Left lung (tissue), 14 donors: ENCODE measurements at places on chromosomes 4 and X. TPM values are rescaled to one million over a fixed set of nuclear protein-coding genes. Genes with fewer than 3 reads are reported as not detected.

DNA sequence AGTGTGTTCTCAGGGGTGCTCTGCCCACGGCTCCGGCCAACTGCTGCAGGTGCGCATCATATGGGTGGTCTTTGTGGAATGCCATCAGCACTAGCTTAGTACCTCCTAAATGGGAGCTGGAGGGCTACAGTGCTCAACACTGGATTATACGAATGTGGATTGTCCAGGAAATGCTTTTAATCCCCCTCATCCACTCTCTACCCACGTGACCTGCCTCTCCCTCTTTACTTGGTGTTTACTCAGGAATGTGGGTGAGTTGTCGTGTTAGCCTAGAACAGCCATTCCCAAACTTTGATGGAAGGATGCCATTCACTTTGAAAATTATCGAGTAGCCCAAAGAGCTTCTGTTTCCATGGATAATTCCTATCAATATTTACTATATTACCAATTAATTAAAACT lies 150.8 kb downstream of the PTTG2 start:
- no peak for DNase-seq

- no peak for DNase-seq
Measured at GRCh38 chr4:88730811-88731210, 33.2 kb upstream of the NAP1L5 start.

- DNase-seq = no peak
Measured at GRCh38 chr4:185018834-185019455, 655 bp downstream of the HELT start.

- DNase-seq = no peak
Measured at GRCh38 chr4:145808848-145809512, 129.0 kb downstream of the C4orf51 start.

- no peak for DNase-seq
Measured at GRCh38 chr4:73891739-73892405, 22.7 kb downstream of the CXCL1 start.

GRCh38 chrX:7269991-7270390 lies 122.0 kb upstream of the PUDP start:
- DNase-seq = no peak

GRCh38 chrX:49137492-49137891 lies 14.0 kb upstream of the GPKOW start:
- no peak for DNase-seq

DNA sequence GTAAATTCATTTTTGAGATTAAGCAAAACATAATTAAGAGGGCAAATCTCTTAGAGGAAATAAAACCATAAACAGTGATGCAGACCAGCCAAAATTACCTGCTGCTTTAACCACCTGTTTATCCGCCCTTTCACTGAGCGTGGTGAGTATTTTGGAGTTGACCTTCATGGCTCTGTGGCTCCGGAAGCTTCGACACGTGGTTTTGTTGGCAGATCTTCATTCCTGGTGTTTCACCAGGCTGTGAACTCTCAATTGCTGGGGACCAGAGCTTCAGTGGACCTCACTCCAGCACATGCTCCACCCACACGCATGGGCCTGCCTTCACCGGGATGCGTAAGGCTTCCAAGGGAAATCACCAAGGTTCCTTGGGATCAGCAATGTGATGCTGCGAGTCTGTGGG lies 83.8 kb downstream of the FHDC1 start:
- no peak for DNase-seq

GRCh38 chr4:183986971-183987946 lies 82.2 kb downstream of the STOX2 start:
- peak; percentile 75 for DNase-seq

GRCh38 chr4:105599482-105599881 lies 47.1 kb downstream of the ARHGEF38 start:
- DNase-seq = no peak

DNA sequence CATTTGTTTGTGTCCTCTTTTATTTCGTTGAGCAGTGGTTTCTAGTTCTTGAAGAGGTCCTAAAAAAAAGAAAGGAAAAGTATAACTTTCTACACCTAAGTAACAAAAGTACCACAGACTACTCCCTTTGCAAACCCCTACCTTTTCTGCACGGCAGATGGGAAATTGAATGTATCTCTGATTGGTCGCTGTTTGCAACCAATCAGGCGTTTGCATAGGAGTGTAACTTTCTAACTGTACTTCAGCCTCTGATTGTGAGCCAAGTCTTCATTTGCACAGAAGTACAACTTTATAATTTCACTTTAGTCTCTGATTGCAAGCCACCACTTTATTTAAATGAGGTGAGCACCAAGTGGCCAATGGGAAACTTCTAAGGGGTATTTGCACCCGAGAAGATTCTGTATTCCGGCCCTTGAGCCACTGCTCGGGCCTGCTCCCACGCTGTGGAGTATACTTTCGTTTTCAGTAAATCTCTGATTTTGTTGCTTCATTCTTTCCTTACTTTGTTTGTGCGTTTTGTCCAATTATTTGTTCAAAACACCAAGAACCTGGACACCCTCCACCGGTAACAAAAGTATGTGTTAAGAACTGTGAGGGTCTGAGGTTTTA lies 40.3 kb upstream of the FHL1 start:
- no peak for DNase-seq

GRCh38 chr4:76301068-76301774 lies 5.3 kb upstream of the STBD1 start:
- DNase-seq = no peak

DNA sequence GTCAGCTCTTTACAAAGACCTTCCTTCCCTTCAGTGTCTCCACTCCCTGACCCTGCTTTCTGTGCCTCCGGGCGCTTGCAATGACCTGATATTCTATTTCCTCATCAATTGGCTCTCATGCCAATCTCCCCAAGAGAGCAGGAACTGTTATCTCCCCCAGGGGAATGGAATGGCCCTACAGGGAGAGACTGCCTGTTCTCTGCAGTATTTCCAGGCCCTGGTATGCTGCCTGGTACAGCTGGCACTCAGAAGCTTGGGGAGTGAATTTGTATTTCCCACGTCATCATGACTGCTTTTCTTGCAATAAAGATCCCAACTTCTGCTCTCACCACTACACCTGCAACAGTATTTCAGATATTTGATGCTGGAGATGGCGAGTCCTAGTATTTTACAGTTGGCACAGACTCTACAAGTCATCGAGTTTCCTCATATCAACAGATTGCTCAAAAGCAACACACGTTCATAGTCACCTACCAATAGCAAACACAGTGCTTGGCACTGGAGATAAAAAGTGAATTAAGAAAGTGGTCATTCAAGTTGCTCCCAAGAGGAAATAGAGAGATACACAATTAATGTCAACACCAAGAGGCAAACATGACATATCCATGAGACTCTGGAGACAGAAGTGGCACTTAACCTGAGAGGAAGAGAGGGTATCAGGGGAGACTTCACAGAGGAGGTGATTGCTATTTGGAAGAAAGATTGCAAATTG lies 90.5 kb upstream of the EGFL6 start:
- no peak for DNase-seq

DNA sequence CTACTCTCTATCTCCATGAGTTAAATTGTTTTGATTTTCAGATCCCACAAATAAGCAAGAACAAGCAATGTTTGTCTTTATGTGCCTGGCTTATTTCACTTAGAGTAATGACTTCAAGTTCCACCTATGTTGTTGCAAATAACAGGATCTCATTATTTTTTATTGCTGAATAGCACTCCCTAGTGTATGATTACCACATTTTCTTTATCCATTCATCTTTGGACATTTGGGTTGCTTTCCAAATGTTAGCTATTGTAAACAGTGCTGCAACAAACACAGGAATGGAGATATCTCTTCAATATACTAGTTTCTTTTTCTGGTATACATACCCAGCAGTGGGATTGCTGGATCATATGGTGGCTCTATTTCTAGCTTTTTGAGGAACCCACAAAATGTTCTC lies 136.0 kb downstream of the SLITRK2 start:
- no peak for DNase-seq

DNA sequence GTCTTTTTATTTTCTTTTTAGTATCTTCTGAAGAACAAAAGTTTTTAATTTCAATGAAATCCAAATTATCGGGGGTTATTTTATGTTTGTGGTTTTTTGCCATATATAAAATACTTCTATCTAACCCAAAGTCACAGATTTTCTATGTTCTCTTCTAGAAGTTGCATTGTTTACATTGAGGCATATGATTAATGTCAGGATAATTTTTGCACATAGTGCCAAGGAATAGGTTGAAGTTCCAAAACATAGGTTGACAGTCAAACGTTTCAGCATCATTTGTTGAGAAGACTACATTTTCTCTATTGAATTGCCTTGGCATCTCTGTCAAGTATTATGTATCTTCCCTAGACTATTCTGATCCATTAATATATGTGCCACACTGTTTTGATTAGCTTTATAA lies 64.5 kb downstream of the ANKRD17 start:
- no peak for DNase-seq

DNA sequence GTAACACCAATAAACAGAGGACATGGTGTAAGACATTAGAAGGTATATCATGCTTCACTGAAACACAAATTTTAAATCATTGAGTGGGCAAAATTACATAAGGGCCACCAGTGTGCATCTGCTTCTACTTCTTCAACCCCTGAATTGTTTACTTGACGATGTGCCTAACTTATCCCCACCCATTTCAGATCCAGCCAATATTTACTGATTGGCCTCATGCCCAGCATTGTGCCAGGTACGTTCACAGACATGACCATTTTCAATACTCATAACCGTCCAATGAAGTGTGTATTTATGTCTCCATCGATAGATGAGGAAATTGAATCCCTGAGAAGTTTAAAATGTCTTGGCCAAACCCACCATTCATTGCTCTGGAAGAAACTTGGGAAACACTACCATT lies 208.3 kb upstream of the MID1 start:
- DNase-seq = no peak

DNA sequence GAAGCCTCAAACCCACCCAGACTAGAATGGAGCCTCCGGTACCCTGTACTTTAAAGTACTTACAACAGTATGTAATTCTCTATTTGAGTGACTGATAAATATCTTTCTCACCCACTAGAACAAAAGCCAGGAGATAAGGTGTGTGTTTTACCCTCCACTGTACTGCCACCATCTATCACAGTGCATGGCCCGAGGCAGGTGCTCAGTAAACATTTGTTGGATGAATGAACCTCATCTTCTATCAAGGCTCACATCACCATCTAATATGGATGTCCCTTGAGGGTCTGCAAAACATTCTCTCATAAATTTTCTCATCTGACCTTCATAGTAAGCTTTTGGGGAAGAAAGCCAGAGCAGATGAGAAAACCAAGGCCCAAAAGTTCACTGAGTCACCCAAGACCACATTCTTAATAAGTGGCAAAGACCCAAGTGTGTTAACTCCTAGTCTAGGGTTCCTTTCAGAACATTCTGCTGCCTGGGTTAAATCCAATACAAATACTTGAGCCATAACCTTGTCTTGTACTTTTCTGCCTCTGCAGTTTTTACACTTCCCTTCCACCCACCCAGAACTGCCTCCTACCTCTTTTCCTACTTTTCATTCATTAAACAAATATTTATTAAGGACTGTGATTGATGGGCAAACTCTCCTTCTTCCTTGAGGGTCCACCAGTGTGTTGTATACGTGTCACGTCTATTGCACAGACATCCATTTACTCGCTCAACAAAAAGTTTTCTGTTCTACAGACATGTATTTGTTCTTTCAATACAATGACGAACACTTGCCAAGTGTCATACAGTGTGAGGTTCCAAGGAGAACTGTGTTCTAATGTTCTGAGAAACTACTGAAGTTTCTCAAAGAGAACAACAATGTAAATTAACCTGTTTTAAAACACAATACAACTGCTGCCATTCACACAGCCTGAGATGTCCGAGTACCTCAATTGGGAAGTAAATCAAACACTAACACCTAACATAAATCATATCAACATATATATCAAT lies 35.7 kb downstream of the APBB2 start:
- DNase-seq = no peak

GRCh38 chrX:65932173-65933084 lies 107.5 kb downstream of the VSIG4 start:
- no peak for DNase-seq

GRCh38 chr4:120927801-120928409 lies 5.4 kb upstream of the PRDM5 start:
- DNase-seq = no peak

DNA sequence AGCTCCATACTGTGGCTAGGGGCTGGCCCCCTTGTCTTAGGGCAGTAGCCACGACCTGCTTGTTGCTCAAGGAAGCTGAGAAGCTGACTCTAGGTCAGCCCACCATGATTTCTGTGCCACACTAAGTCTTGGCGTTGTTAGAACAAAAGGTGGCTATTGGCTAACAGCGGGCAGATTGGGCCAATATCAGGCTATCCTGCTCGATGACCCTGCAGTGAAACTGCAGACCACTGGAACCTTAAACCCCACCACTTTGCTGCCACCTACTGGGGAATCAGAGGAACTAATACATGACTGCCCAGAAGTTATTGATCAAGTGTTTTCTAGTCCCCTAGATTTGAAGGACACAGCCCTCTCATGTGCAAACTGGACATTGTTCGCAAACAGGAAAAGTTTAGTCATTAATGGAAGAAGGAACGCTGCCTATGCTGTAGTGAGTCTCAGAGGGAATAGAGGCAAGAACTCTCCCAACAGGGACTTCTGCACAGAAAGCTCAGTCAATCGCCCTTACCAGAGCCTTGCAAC lies 17.0 kb upstream of the PAPSS1 start:
- DNase-seq = no peak

DNA sequence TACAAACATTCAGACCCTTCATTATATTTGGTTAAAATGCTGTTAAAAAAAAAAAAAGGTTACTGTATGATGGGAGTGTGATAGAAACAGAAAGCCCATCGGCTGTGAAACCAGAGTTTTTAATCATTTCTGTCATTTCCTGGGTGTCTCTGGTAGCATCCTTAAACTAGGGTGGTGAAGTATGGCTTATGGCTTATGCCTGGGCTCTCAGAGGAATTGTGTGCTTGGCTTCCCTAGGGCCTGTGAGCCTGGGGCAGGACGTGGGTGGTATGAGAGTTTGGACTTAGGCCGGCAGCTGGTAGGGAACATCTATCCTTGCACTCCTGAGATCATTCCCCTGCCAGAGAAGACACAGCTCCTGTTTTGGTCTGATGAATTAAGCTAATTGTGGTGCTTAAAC lies 52.2 kb downstream of the DCUN1D4 start:
- no peak for DNase-seq

- no peak for DNase-seq
Measured at GRCh38 chr4:3767570-3768288, 1.5 kb downstream of the ADRA2C start.

GRCh38 chr4:2934813-2935761 lies 28.1 kb downstream of the NOP14 start:
- peak; percentile 98 for DNase-seq

- no peak for DNase-seq
Measured at GRCh38 chr4:25085671-25086070, 54.9 kb upstream of the LGI2 start.

GRCh38 chr4:47415719-47416118 lies 47.8 kb downstream of the COMMD8 start:
- no peak for DNase-seq

AFF2 gene
- 6.0 TPM for total RNA-seq

SPRY1 gene
- 95.5 TPM for total RNA-seq

TBC1D8B gene
- total RNA-seq = 13.3 TPM

CLIC2 gene
- 45.1 TPM for total RNA-seq

SMIM10 gene
- 4.4 TPM for total RNA-seq

COL25A1 gene
- 0.82 TPM for total RNA-seq

TLL1 gene
- total RNA-seq = 1.4 TPM

SCML1 gene
- total RNA-seq = 7.7 TPM

SPANXN1 gene
- not detected for total RNA-seq

SHROOM4 gene
- total RNA-seq = 23.0 TPM

GAB1 gene
- 54.1 TPM for total RNA-seq

SH3RF1 gene
- 24.0 TPM for total RNA-seq

SYP gene
- 2.1 TPM for total RNA-seq
